ENCODE measurements at places on chromosomes 12 and 14.

GRCh38 chr14:79016828-79017505 is 846.8 kb downstream of the NRXN3 start:
- DNase-seq, result no peak

DNA sequence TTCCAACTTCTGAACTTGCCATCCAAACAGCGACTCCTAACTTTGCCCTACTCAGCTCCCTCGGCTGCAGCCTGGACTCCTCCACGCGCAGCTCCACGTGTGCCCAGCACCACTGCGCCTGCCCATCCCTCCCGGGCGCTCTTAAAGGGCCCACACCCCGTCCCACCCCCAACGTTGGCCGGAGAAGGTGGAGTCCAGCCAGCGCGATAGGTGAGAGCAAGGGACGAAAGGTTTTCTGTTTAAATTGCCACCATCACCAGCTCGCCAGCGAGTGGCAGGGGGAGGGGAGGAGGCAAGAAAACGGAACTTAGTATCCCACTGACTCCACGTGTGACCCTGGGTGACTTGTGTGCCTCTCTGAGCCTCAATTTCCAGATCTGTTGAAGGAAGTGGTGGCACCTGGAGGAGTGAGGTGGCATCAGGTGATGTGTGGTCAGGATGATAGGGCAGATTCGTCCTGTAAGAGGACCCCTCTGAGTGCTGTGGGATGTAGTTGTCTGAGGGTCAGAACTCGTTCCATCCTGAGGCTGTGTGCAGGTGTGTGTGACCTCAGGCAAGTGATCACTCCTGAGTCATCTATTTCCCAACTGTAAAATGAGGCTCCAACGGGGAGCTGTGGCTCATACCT is 59.7 kb downstream of the TRPV4 start:
- no peak for DNase-seq

- no peak for DNase-seq
Observed at GRCh38 chr14:106343626-106344025, 817.2 kb downstream of the TMEM121 start.

GRCh38 chr14:104504172-104504735 is 75.3 kb upstream of the C14orf180 start:
- no peak for DNase-seq

DNA sequence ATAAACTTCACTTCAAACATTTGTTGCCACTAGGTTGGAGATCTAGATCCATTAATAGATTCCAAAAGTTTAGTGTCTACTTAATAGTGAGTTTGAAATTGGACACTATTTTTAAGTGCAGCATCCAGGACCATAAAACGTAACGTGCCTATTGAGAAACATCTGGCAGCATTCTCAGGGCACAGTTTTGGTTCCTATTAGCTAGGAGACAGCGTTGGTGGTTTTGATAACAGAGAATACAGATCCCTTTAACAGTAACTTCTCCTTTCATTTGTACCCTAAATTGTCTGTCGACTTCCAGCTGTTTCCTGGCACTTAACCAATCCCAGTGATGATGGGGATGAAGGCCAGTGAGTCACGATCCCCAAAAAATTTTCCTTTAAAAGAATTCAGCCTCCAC is 25.8 kb downstream of the KCNK10 start:
- DNase-seq, result no peak

Measured in NCI-H1417 treated with DMSO at 0.1 percent for 48 hours (cell line).